ENCODE measurements at places on chromosomes 5 and 9. TPM values are rescaled to one million over a fixed set of nuclear protein-coding genes. Genes with fewer than 3 reads are reported as not detected.

- no peak for DNase-seq
- no peak overlapping the region for H3K4me3 ChIP-seq
- no peaks in the 10 kb centered on the region for H3K36me3 ChIP-seq
Measured at GRCh38 chr9:105176194-105176593, 68.3 kb upstream of the SLC44A1 start.

- H3K27ac ChIP-seq: no peak overlapping the region
- no peaks in the 10 kb centered on the region for H3K27me3 ChIP-seq
- no peaks in the 10 kb centered on the region for H3K4me1 ChIP-seq
- no peaks in the 10 kb centered on the region for H3K36me3 ChIP-seq
- H3K4me3 ChIP-seq: peak overlapping the region; percentile 40
- DNase-seq: no peak
Measured at GRCh38 chr9:91714020-91714806, 235.8 kb downstream of the ROR2 start.

DNA sequence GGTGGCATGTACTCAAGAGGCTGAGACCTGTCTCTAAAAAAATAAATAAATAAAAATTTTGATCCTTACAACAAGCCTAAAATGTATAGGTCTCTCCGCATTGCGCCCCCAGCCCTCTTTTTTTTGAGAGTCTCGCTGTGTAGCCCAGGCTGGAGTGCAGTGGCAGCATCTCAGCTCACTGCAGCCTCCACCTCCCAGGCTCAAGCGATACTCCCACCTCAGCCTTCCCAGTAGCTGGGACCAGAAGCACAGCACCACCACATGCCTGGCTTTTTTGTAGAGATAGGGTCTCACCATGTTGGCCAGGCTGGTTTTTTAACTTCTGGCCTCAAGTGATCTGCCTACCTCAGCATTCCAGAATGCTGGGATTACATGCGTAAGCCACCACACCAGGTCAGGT lies 2.2 kb upstream of the GARIN3 start:
- H3K4me1 ChIP-seq: no peaks in the 10 kb centered on the region
- no peaks in the 10 kb centered on the region for H3K36me3 ChIP-seq
- DNase-seq: no peak
- H3K4me3 ChIP-seq: no peak overlapping the region
- no peaks in the 10 kb centered on the region for H3K27me3 ChIP-seq

The GRIN3A gene
- 0.03 TPM for total RNA-seq

The GRXCR2 gene
- not detected for total RNA-seq

GRCh38 chr5:151251001-151251551 lies 1.9 kb upstream of the GM2A start:
- DNase-seq: no peak
- H3K27ac ChIP-seq: peak overlapping the region; percentile 35
- peaks cover 7% of the 10 kb centered on the region for H3K4me1 ChIP-seq
- H3K4me3 ChIP-seq: no peak overlapping the region
